ENCODE measurements at places on chromosomes 5 and 9.

GRCh38 chr5:140996060-140996459, 29.8 kb downstream of the PCDHAC2 start:
- DNase-seq: no peak

- no peak for DNase-seq
Measured at GRCh38 chr5:136201870-136202269, 8.9 kb upstream of the SMIM32 start.

DNA sequence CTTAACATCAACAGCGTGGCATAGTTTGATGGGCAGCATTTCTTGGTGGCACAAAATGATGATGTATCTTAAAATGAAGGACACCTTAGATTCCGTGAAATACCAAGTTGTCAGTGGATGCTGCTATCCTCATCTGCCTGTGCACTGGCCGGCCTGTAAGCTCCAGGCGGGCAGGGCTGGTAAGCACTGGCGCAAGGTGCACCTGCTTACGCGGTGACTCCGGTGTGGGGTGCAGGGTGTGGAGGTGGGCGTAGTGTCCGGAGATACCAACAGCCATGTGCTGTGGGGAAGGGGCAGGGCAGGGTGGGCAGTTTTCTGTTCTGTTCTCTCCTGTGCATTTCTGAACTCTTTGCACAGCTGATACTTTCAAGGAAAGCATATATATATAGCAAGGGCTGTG, 101.5 kb downstream of the KCNT1 start:
- DNase-seq: no peak

- DNase-seq: peak; percentile 75
Measured at GRCh38 chr9:2241836-2242741, 226.9 kb downstream of the SMARCA2 start.

All from K562 (cell line).